ENCODE measurements at places on chromosomes 1 and 21.

GRCh38 chr1:109620401-109620791 is 759 bp downstream of the AMPD2 start:
- no peak for DNase-seq

DNA sequence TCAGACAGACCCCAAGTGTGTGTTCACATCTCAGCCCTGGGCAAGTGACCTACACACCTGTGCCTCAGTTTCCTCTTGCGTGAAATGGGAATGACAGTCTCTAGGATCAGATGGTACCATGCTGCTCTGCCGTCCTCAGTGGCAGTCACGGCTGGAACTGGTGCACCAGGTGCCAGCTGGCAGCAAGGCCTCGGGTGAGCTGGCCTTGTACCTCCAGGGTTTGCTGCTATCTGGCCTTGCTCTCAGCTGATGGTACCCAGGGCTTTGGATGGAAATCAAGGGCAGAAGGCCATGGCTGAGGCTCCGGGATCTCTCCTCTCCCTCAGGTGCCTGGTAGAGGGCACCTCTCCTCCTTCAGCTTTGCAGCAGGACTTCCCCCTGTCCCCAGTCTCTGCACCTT is 21.3 kb downstream of the TMEM201 start:
- DNase-seq: no peak

GRCh38 chr1:68433395-68433794 is 16.4 kb downstream of the RPE65 start:
- no peak for DNase-seq

- DNase-seq: no peak
Measured at GRCh38 chr1:119966020-119966419, 69.7 kb upstream of the ADAM30 start.

GRCh38 chr1:110210604-110211495 is 736 bp downstream of the KCNC4 start:
- DNase-seq: peak; percentile 59

DNA sequence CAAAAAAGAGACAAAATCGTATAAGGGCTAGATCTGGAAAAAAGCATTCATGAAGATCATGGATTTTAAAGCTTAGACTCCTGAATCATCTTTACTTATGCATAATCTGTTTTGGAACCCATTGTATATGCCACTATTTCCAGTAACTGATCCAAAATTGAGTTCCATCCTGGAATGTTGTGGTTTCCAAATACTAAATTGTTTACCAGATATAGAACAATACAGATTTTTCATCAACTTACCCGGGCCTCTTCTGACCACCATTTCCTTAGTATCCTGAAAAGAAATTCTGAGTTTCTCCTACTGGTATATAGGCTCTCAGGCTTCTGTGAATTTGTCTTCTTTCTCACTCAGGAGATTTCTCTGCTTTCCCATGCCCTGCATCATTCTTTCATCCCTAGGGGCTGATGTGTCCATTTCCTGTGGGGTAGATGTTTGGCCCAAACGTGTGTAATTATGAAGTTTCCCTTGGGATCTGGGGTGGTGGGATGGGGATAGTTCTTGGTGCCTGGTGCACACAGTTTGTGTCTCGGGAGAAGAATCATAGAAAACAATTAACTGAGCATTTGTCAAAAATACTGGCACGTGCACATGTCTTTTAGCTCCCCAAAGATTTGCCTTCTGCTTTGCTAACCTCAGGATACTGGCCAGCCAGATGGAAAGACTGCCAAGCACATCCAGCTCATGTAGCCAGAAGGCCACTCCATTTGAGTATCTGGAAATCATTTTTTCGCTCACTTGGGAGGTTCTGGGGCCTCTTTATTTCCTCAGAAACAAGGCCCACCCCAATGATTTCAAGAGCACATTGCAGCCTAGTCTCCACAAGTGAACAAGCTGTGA is 127.8 kb downstream of the NTMT2 start:
- DNase-seq: no peak

GRCh38 chr1:163999131-163999530 is 559.9 kb upstream of the PBX1 start:
- DNase-seq: no peak

- DNase-seq: no peak
Measured at GRCh38 chr1:174736831-174737230, 262.9 kb upstream of the CACYBP start.

- peak; percentile 78 for DNase-seq
Measured at GRCh38 chr1:1777950-1778662, at the start of gene NADK. TSS of gene NADK (minus strand) at chr1:1778470. CDS start at chr1:1765406, 13,064 bp downstream.

DNA sequence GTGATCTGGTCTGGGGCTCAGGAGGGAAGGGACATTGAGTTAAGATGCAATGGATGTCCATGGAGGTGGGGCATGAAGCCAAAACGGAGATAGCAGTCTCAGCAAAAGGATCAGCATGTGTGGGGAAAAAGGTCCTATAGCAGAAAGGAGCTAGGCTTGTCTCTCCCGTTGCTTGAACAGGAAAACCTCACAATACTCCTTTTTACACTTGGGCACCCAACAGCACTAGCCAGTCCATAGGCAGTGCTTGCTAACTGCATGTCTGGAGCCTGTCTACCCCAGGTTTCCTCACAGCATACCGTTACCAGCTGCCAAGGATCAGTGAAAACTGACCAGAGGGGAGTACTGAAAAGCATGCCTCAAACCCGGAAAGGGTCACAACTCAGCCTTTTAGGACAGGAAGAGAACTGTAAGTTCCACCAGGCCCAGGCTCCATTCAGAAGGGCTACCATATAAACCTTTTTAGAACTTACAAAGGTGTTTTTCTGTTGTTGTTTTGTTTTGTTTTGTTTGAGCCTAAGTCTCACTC is 78.6 kb downstream of the JAK1 start:
- no peak for DNase-seq

DNA sequence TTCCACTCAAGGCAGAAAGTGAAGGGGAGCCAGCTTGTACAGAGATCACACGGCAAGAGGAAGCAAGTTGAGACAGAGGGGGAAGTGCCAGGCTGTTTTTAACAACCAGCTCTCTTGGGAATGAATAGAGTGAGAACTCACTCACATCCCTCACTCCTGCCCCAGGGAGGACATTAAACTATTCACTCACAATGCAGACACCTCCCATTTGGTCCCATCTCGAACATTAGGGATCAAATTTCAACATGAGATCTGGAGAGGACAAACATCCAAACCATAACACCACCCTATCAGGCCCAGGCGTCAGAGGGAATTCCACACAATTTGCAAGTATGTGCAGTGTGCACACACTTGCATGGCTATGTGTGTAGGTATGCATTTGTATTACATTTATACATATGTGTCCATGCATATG is 62.7 kb downstream of the DMAP1 start:
- no peak for DNase-seq

DNA sequence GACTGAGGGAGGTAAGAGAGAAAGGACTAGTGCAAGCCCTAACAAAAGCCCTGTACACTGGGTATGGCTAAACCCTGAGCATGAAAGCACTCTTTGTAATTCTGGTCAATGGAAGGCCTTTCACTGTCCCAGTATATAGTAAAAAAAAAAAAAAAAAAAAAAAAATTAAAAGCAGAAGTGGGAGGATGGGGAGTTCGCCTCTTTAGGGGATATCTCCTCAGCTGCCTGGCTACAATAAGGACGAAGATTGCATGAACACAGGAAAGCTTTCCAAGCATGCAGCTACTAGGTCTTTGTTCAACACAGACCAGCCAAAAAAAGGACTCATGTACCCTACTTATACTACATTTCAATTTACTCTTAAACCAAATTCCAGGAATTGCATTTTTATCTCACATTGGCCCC is 59.1 kb downstream of the EIF4G3 start:
- DNase-seq: no peak

DNA sequence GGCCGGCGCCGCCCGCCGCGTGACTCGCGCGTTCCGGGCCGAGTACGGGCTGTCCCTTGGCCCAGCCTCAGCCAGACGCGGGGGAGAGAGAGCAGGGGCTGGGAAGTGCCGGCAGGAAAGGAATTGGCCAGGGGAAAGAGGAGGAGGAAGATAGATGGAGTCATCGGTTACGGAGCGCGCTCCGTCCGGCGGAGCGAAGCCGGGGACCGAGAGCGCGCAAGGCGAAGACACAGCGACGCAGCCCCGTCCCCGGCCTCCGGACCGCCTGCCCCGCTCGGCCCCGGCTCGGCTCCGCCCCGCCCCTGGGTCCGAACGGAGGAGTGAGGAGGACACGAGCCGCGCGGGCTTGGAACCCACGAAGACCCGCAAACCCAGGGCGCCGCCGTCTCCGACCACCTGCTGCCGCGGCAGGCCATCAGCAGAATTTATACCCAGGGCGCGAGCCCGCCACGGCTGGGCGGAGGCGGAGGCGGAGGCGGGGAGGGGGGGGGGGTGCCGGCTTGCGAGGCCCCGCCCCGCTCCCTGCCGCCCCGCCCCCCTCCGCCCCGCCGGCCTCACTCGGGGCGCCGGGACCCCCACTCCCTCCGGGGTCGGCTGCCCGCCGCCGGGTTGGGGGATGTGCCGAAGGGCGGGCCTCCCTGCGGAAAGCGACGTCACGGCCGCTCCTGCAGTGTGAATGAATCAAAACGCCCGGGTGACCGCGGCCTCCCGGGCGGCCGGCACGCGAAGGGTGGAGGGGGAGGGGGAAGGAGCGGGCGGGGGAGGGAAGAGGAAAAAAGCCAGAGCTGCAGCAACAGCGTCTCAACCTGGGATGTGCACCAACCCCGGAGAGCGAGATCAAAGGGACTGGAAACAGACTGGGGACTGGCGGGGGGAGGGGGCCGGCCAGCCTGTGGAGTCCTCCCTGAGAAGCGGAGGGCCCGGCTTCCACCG is at the start of gene LHX4:
LHX4 (plus strand) TSS at position 782 of the 933 bp plus-strand sequence. CDS start 266 bp downstream, outside the sequence.
- no peak for DNase-seq

DNA sequence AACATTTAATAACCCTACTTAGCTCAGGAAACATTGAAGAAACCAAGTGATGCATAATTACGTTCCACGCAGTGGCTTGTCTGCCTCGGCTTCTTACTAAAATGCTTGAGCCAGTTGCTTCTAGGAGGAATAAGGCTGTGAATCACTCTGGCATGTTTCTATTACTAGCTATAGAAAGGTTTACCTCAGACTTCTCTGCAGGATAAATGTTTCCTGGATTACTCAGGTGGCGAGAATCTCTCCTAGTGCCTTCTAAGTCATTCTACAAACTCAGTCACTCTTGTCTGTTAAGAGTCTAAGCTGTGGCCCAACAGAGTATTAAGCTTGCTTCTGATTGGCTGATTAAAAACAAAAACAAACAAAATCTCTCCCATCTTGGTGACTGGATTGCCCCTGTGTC is 92.0 kb upstream of the RALGPS2 start:
- no peak for DNase-seq

- no peak for DNase-seq
Measured at GRCh38 chr1:4307468-4307845, 347.0 kb upstream of the AJAP1 start.

DNA sequence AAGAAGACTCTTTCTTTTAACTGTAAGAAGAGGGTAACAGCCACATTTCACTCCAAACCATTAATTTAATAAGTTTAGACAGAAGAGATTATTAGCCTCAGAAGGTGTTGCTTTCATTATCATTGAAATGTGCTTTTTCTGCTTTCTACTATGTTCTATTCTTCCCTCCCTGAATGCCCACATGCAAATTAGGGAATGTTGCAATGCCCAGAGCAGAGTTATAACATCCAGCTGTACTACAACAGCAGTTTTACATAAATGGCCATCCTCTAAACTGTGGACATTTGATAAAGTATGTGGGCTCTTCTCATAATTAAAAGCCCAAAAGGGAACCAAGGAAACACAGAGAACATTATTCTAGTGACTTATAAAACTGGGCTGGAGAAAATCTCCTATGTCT is 82.2 kb upstream of the SOD1 start:
- DNase-seq: no peak

- no peak for DNase-seq
Measured at GRCh38 chr1:235004840-235005391, 123.7 kb downstream of the TOMM20 start.

GRCh38 chr21:36700971-36701755 is 2.2 kb downstream of the SIM2 start:
- DNase-seq: no peak

- no peak for DNase-seq
Measured at GRCh38 chr1:215584389-215584788, 17.3 kb downstream of the KCTD3 start.

GRCh38 chr1:94805912-94806311 is 14.2 kb upstream of the SLC44A3 start:
- DNase-seq: peak; percentile 25

- DNase-seq: no peak
Measured at GRCh38 chr1:47189844-47190508, at the start of gene PDZK1IP1. TSS of gene PDZK1IP1 (minus strand) at chr1:47190036. CDS start at chr1:47189932, 104 bp downstream.

GRCh38 chr21:35932232-35932911 is 128.0 kb downstream of the SETD4 start:
- DNase-seq: peak; percentile 1

GRCh38 chr1:231155808-231156207 is 6.0 kb upstream of the TRIM67 start:
- no peak for DNase-seq

DNA sequence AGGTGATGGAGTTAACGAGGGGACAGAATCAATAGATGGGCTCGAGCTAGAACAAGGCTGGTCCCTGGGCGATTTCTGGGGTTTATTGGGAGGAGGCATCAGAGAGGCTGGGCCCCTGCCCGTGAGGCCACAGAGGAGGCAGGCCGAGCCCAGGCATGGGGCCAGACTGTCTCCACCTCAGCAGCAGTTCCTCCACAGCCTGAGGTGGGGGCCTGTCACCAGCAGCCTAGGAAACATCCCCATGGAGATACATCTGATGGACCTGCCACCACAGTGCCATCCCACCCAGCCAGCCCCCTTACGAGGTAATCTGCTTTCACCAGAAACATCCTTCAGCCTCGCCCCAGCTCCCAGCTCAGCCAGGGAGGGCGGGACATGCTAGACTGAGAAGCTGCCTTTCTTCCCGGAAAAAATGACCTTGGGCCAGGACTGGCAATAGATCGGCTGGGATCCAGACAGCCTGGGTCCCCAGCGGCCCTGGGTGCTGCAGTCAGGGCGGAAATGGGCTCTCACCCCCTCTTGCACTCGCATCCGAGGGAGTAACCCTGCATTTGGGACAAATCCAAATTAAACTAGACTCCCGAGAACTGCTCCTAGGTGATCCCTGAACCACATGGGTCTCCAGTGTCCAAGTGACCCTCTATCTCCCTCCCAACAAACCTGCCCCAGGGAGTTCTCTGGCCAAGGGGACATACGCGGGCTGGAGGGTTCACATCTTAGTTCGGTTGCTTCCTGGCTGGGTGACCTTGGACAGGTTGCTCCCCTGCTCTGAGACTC is 10.0 kb upstream of the EPHA8 start:
- no peak for DNase-seq

- no peak for DNase-seq
Measured at GRCh38 chr21:44711327-44712202, at the start of gene TSPEAR. TSS of gene TSPEAR (minus strand) at chr21:44711572. CDS start at chr21:44711514, 58 bp downstream.

- no peak for DNase-seq
Measured at GRCh38 chr1:170664828-170665612, 1.1 kb downstream of the PRRX1 start.

- DNase-seq: peak; percentile 76
Measured at GRCh38 chr1:24416666-24417391, 1.2 kb downstream of the NIPAL3 start.

- no peak for DNase-seq
Measured at GRCh38 chr1:36132029-36132428, 7.0 kb upstream of the COL8A2 start.

GRCh38 chr21:33942426-33942825 is 26.8 kb upstream of the ATP5PO start:
- no peak for DNase-seq

All from central memory CD4-positive, alpha-beta T cell (primary cell).